ENCODE measurements at places on chromosomes 2 and 18.

GRCh38 chr2:25309402-25309801, 32.3 kb downstream of the DNMT3A start:
- DNase-seq: peak; percentile 59

- peak; percentile 53 for DNase-seq
Measured at GRCh38 chr2:66576561-66577320, 141.8 kb downstream of the MEIS1 start.

DNA sequence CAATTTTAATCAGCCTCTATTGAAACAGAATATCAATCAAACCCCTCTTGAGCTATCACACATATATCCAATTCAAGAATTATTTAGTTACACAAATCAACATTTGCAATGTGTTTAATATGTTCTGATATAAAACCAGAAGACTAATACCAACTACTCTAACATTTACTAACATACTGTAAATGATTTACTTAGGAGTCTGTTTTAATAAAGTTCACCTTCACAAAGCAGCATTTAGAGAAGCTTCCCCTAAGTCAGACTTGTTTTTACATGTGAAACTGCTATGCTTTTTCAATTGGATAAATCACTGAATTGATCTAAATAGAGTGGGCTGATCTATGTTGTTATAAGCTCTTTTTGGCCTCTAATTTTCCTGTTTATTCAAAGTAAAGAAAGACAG, 18.3 kb downstream of the COL4A3 start:
- no peak for DNase-seq

GRCh38 chr2:214574084-214574781, 163.4 kb downstream of the VWC2L start:
- peak; percentile 52 for DNase-seq

- DNase-seq: peak; percentile 37
Measured at GRCh38 chr2:40516604-40517003, 64.7 kb upstream of the SLC8A1 start.

GRCh38 chr2:231146665-231147064, 21.8 kb upstream of the HTR2B start:
- DNase-seq: no peak

DNA sequence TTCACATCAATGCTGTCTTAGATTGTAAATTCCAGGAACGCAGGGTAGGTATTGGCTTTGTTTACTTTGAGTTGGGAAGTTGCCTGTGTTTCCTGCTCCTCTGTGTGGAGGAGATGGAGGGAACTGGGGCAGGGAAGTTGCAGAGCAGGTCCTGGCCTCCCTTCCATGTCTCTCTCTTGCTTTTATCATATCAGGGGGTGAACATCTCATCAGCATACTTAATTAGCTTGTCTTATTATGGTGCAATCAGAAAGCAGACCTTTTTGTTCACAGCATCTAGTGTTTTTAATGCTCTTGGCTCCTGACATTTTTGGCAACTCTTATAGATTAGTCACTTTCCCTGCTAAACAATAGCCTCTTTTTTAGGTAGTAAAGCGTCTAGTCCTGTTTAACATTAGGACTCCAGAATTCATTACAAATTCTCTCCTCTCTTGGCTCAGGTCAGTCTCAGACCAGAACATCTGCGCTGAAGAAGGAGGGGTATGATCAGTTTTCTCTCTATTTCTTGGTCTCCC, 11.5 kb upstream of the DIPK1C start:
- peak; percentile 75 for DNase-seq

DNA sequence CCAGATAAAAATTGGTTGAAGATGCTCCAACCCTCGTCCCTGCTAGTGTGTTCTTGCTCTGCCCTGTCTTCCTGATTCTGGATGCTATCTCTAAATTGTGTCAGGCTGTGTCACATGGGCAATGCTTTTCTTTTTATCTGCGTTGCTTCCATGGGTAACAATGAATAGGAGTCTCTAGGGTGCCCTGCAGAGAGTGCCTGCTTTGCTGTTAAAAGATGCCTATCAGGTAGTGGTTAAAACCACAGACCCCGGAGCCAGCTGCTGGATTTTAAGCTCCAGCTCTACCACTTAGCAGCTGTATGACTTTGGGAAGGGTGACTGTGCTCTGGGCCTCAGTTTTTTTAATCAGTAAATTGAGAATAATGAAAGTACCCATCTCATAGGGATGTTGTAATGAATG, 340.3 kb downstream of the PLCL1 start:
- no peak for DNase-seq

GRCh38 chr2:199812493-199812892, 38.5 kb downstream of the FTCDNL1 start:
- DNase-seq: no peak

DNA sequence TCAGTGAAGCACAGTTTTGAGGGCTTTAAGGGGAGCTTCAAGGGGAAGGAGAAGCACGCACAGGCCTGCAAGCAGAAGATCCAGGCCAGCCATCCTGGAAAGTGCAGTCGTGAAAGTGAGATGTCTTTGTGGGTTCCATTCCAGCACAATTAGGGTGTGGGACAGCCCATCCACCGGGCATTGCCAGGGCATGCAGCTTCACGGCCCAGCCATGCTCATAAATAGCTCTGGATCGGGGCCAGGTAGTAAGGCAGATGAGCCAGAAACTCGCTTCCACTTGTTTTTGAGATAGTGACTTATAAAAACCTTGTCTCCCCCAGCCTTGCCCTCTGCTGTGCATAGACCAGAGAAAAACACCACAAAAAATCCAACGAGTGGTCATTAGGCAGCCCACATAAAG, 21.0 kb downstream of the KDSR start:
- DNase-seq: no peak

DNA sequence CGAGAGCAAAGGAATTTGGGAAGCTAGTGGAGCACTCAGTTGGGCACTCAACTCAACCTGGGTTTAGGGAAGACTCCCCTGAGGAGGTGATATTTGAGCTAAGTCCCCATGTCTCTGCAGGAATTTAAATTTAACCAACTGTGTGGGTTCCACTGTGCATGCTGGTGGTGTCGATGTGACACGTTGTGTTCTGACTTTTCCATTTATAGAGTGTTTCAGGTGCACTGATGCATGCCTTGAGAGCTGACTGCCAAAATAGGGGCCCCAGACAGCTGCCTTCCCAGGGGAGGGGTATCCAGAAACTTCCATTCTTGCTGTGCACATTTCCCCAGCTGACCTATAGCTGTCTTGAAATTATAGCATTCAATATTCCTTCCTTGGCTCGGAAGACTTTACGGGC, 63.7 kb upstream of the BCL2L11 start:
- no peak for DNase-seq

GRCh38 chr2:217332866-217333265, 473.0 kb upstream of the TNP1 start:
- no peak for DNase-seq

DNA sequence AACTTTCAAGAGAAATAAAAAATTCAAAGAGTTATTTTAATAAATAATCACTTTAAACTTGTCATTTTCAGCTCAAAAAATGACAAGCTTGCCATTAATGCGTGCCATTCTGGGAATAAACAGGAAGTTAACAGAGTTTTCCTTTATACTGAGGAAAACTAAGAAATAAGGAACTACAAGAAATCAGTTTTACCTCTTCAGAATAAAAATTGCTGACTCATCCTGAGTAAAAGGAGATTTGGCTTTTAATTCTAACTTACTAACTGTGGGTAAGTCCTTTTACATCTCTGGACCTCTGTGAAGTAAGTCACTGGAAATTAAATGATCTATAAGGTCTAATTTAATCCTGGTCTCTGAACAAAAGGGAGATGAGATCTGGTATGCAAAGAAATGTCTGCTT, 16.1 kb downstream of the CEBPZ start:
- no peak for DNase-seq

- no peak for DNase-seq
Measured at GRCh38 chr2:101492936-101493473, 18.1 kb upstream of the RFX8 start.

DNA sequence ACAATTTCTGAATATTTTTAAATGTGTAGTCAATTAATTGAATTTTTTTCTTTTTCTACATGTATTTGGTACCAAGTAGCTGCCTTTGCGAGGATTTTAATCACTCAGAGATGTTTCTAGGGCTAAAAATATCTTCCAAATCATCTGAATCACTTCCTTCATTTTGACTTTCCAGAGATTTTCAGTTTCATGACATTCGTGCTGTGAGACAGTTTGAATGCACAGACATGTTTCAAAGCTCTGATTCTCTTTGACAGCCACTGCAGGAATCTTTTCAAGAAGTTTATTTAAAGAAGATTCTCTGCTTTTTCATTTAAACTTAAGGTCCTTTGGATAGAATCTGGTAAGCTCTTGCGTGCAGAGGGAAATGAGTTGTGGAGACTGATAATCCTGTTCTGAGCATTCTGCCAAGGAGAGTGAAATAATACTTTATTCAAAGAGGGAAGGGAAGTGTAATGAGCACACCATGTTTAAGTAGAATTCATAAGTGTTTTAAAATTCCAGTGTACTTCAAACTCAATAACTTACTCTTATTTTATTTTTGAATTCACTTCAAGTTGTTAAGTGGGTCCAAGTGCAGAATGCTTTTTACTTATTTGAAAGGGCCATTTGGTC, 9.7 kb downstream of the CYBRD1 start:
- DNase-seq: peak; percentile 7

DNA sequence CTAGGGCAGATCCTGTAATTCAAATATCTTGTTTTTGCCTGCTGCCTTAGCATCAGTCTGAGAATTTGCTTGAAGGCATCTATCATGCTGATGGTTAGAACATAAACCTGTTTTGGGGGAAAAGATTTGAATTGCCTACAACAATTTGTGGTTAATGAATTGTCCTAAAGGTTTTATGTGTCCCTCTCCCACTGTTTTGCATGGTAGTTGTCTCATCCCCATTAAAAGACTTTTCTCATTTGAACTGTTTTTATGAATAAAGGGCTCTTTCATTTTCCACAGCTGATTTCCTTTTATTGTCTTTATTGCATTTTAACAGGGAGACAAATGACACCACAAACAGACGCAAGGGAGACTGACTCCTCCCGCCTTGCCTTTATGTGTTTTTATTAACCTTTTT, 275.6 kb downstream of the PIK3C3 start:
- DNase-seq: no peak

DNA sequence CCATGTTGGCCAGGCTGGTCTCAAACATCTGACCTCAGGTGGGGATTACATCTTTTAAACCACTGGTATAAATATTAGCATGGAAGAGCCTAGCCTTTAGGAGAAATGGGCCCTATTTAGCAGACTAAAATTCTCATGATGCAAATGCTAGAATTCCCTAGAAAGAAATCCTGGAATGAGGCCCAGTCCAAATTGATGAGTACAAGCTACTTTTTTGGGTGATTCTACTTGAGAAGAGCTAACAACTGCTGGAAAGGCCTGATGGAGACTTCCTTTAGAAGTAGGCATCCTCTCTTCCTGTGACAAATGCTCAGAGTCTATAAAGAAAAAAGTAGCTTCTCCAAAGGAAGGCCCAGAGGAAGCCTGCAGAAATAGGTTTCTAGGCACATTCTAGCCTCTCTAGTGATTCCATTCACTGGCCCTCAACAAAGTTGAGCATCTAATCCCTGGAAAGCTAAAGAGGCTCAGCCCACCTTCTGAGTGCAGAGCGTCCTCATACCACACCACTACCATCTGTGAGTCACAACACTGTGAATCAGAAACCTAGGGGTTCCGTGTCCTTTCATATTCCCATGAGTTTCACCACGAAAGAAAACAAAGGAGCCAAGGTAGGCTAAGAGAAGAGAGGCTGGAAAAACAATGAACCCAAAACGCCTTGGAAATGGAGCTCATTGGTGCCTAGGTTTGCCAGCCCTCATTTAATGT, 183.1 kb downstream of the C1D start:
- DNase-seq: peak; percentile 65

DNA sequence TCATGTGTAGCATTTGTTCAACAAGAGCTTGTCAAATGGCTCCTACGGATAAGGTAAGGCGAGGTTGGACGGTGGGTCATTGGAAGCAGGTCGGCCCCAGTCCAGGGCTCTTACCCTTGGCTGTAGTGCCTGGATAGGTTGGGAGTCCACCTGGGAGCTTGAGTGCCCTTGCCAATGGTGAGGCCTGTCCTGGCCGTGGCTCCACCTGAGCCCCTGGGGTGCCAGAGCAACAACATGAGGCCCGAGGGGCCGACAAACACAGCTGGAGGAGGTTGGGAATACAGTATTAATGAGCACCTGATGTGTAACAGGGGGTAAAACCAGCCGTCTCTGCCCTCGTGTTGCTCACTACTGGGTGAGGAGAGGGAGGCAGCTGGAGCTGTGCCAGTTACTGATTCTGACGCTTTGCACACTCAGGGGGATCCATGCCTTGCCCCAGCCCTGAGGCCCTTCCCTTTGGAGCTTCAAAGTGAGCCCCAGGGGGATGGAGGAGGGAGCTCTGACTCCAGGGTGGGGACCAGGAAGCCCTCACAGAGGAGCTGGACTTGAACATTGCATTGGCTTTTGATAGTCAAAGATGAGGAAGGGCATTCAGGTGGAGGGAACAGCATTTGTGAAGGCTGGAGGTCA, 87.2 kb downstream of the RHOB start:
- DNase-seq: no peak

GRCh38 chr2:98469862-98470544, 25.3 kb downstream of the INPP4A start:
- DNase-seq: no peak

- no peak for DNase-seq
Measured at GRCh38 chr2:74979844-74980243, 21.4 kb downstream of the POLE4 start.

- no peak for DNase-seq
Measured at GRCh38 chr2:171554991-171555615, 32.8 kb downstream of the CYBRD1 start.

- no peak for DNase-seq
Measured at GRCh38 chr2:162103443-162104009, 29.5 kb upstream of the DPP4 start.
